Colonic mucosa (tissue), 4 donors: ENCODE measurements at places on chromosomes 4 and X.

- no peak for DNase-seq
- no peak overlapping the region for H3K27ac ChIP-seq
- no peaks in the 10 kb centered on the region for H3K27me3 ChIP-seq
- H3K4me1 ChIP-seq: no peaks in the 10 kb centered on the region
- no peak overlapping the region for H3K4me3 ChIP-seq
- no peaks in the 10 kb centered on the region for H3K36me3 ChIP-seq
Measured at GRCh38 chr4:127558489-127559407, 74.0 kb upstream of the INTU start.

DNA sequence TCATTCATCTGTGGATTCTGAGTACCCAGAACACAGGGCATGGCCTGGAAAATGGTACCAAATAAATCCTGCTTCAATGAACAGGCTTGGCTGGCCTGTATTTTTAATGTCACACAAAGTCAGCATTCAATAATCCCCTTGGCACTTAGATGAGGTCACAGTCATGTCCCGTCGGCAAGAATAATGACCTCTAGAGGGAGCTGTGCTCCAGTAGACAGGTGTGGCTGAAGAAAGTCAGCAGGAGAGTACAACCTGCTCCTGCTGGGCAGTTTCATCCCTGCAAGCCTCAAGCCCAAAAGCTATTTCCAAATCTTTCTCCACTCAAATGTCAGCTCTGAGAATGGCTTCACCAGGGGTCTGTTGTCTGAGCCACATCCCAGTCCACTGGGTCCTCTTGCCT lies 404.0 kb upstream of the F9 start:
- no peaks in the 10 kb centered on the region for H3K4me1 ChIP-seq
- no peak overlapping the region for H3K4me3 ChIP-seq
- H3K36me3 ChIP-seq: no peaks in the 10 kb centered on the region
- no peaks in the 10 kb centered on the region for H3K27me3 ChIP-seq
- no peak overlapping the region for H3K27ac ChIP-seq

- DNase-seq: peak; percentile 74
- no peaks in the 10 kb centered on the region for H3K4me1 ChIP-seq
- no peaks in the 10 kb centered on the region for H3K27me3 ChIP-seq
- peak within 1 kb of the TSS; percentile 50 for H3K4me3 ChIP-seq
- no peak within 1 kb of the TSS for H3K27ac ChIP-seq
- no peaks in the 10 kb centered on the region for H3K36me3 ChIP-seq
Measured at GRCh38 chrX:151974336-151975227, at the start of gene GABRE. GABRE (minus strand) TSS chrX:151974676; CDS start chrX:151974625, 51 bp downstream.

- H3K27me3 ChIP-seq: no peaks in the 10 kb centered on the region
- no peaks in the 10 kb centered on the region for H3K4me1 ChIP-seq
- no peaks in the 10 kb centered on the region for H3K36me3 ChIP-seq
- H3K4me3 ChIP-seq: no peak overlapping the region
- no peak overlapping the region for H3K27ac ChIP-seq
Measured at GRCh38 chr4:36325499-36325898, 44.1 kb downstream of the DTHD1 start.

GRCh38 chrX:20838477-20838876 lies 535.7 kb upstream of the CNKSR2 start:
- H3K27ac ChIP-seq: no peak overlapping the region
- no peak overlapping the region for H3K4me3 ChIP-seq
- DNase-seq: no peak

DNA sequence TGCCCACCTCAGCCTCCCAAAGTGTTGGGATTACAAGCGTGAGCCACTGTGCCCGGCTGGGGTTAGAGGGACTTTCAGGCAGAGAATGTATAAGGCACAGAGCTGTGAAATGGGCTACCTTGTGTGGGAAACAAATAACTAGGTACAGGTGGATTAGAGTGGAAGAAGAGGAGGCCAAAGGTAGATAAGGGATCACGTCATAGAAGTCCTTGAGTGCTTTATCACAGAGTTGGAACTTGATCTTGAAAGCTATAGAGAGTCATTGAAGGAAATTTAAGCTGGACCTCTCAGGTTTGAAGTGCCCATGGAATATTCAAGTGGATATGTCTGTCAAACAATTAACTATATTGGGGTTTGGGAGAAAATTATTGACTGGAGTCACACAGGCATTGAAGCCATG lies 8.4 kb downstream of the N4BP2 start:
- H3K4me3 ChIP-seq: no peak overlapping the region
- no peak overlapping the region for H3K27ac ChIP-seq
- no peaks in the 10 kb centered on the region for H3K27me3 ChIP-seq
- H3K36me3 ChIP-seq: no peaks in the 10 kb centered on the region
- DNase-seq: no peak
- H3K4me1 ChIP-seq: no peaks in the 10 kb centered on the region
